Right hindlimb (tissue), 1 donor: ENCODE measurements at places on chromosomes 3 and 15.

DNA sequence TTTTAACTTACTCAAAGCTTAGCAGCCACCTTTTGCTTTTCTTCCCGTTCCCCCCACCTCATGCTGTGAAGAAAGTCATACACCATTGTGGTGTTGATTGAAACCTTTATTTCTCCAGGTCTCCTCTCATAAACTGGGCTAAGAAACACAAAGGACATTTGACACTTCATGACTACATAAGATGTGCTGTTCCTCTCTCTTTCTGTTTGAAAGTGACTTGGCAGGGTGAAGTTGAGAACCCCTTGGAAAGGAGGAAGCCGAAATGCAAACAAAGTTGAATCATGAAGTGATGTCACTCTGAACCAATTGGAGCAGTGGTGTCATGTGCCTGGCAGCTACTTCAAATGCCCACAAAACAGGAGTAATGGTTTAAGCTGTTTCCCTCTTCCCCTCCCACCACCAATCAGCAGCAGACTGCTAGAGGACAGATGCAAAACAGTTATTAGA is 174.7 kb downstream of the IGF1R start:
- DNase-seq, result peak; percentile 61

DNA sequence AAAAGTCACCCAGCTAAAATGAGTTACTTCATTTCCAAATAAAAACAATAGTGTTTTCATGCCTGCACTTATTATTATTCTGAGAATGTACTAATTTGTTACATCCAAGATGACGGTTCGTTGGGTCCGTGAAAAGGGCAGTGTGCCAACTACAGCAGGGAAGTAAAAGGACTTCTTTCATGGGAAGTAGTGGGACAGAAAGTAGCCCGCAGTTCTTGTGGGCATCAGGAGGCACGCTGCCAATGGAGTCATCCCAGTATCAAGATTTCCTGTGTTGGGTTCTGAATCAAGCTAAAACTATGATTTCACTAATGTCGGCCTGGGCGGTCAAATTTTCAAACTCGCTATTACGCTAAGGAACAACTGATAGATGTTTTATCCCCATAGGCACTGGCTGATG is 254.5 kb upstream of the SOX2 start:
- no peak for DNase-seq

DNA sequence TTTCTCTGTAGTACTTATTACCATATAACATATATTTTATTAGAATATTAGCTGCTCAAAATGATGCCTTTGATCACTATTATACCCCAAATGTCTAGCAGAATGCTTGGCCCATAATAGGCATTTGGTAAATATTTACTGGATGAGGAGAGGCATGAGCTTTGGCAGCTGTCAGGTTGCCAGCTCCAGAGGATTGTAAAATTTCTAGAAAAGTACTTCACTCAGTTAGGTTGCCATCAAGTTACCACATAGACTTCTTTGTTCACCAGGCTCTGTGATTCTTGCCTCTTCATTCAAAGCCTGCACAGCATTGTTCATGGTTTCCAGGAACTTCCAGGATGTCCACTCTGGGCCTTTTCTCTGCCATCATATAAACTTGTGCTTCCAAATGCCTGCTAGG is 582.8 kb downstream of the PDCD6IP start:
- no peak for DNase-seq

DNA sequence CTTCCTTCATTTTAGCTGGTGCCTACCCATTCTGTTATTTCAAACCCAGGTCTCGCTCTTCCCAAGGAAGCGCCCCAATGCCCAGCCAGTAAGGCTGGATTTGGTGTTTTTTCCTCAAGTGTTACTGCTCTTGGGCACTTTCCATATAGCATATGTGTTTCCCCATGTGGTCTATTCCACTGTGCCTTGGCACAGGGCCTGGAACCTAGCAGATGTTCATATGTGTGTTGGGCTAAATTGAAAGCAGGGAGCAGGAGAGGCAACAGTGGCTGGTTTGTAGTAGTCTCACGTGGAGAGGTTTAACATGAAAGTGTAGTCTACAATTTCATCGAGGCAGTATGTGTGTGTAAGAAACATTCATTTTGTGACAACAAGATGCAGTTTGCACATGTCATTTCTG is 48.2 kb upstream of the TEX264 start:
- DNase-seq, result peak; percentile 69

GRCh38 chr3:150110097-150110496 is 139.4 kb upstream of the PFN2 start:
- no peak for DNase-seq

DNA sequence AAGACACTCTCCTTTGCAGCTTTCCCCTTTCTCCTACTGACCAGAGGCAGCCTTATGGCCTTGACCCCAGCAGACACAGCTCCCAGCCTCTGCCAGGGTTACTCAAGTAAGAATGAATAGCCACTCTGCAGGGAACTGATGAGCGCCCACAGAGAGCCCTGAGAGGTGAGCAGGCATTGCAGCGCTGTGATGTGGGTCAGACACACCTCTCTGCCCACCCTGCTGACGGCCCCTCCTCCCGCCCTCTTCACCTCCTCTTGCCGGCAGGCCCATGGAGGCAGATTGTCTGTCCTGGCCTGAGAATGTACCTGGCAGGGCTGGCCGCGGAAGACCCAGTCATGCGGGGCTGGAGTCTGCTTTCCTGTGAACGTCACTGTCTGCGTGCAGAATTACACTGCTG is 512.6 kb upstream of the PPP2R3A start:
- DNase-seq, result no peak

DNA sequence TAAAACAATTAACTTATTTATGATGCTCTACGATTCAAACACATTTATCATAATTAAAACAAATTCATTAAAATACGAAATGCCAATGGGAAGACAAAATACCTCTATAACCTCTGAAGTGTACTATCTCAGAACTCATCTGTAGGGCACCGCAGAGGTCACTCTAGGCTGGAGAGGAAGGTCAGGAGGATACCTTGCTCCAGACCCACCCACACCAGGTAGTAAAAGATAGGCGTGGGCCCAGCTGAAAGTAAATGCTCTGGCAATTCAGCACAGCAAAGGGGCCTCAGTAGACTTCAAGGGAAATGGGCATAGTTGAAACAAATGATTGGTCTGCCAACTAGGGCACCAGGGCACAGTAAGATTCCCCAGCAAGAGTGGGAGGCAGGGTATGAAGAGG is 26.0 kb upstream of the SPPL2A start:
- no peak for DNase-seq

- DNase-seq, result no peak
Observed at GRCh38 chr3:111904376-111905241, 45.5 kb downstream of the PHLDB2 start.

- DNase-seq, result no peak
Observed at GRCh38 chr15:55766676-55767075, 23.7 kb upstream of the PRTG start.

- DNase-seq, result no peak
Observed at GRCh38 chr3:8452112-8452511, 49.5 kb upstream of the LMCD1 start.

DNA sequence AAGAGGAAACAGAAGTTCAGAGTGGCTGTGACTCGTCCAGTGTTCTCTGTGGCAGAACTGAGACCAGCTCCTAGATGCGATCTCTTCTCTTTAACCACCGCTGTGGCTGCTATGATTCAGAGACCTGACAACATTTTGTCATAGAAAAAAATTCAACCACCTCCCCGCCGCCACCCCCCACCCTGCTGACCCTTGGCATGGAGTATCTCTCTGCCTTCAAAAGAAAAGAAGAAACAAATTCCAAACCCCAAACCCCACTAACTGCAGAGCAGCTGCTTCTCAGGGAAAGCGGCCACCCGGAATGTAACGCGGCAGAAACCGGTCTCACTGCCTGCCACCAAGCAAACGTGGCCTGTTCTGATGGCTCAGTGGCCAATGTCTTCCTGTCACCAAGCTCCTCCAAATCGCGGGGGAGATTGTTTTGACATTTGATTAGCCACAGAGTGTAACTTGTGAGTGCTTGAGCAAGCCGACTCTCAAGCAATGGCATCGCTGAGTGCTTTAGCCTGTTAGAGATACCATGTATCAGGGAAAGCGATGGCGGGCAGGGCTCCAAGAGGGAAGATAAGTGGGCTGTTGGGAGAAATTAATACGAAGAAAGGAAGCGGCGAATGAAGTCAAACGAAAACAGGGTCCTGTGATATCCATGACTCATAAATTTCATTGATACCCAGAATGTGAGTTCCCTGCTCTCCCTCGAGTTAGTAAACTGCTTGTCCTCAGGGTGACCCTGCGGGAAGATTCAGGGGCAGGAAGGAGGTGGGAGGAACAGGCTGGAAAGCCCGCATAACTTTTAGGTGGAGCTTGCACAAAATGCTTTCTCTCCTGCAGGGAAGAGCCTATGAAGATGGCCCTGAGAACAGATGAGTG is 44.8 kb upstream of the TLE3 start:
- DNase-seq, result peak; percentile 65

DNA sequence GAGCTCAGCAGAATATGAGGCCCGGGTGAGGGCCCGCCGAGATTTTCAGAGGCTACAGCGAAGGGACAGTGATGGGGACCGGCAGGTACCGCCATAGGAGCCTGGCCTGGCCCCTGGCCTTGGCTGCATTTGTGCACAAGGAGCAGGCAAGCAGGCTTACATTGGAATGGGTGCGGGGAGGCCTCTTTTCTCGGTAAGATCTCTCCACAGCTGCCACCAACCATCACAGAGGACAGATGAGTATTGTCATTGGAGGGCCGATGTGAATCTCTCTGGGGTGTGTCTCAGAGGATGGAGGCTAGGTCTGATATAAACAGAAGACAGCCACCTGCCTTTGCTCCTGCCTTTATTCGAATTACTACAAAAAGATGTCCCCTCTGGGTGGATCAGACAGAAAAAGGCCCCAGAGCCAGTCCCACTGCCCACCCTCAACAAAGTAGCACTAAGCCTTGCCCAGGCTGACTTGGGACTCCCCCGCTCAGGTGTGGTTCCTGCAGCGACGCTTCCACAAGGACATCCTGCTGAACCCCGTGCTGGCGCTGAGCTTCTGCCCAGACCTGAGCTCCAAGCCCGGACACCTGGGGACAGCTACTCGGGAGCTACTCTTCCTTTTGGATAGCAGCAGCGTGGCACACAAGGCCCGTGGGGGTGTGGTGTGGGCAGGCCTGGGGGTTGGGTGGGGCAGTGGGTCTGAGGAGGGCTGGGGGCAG is 5.4 kb downstream of the VWA5B2 start:
- no peak for DNase-seq

GRCh38 chr3:171142985-171143384 is 116.5 kb upstream of the SLC2A2 start:
- peak; percentile 61 for DNase-seq

GRCh38 chr15:81292523-81293001 is 31.4 kb downstream of the STARD5 start:
- DNase-seq, result no peak

- DNase-seq, result no peak
Observed at GRCh38 chr3:110344897-110345767, 726.5 kb upstream of the NECTIN3 start.

DNA sequence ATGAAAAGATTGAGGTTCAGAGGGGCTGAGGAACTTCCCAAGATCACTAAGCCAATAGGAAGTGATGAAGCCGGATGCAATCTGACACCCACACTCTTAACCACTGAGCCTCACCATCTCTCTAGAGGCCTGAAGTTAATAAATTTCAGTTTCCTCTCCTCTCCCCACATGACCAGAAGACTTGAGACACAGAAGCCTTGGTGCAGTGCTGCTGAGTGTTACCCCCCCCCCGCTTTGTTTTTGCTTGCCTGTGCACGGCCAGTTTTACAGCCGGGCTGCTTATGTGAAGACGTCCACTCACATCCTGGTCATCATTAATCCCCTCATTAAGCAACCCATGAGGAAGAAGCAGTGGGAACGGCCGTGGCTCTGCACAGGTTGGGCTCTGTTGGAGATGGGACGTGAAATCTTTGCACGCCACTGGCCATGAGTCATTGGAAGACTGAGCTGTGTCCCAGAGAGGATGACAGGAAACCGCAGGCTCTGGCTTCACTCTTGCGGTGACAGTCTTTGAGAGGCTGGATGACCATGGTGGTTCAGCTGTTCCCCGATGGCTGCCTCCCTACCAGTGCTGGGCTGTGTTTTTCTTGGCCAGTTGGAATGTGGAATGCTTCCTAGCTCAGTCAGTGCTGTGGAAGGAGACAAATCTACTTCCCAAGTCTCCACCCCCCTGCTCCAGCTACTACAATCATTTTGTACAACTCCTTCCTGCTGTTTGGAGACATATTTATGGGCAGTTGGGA is 232.6 kb upstream of the LRTM1 start:
- peak; percentile 68 for DNase-seq

DNA sequence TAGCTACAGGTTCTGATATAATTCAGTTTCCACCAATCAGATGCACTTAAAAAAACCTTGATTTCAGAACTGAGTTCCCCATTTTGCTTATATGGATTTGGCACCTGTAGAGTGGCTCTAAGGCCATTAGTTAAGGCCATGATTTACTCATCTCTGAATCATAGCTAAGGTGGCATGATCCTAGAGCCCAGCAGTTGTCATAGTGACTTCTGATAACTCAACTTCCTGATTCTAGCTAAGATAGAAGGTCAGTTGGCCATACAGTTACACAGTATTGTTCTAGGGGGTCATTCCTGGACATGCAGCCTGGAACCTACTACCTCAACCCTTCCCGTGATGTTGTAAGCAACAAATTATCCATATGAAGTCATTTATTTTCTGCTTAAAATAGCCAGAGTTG is 15.9 kb upstream of the TMEM87A start:
- no peak for DNase-seq

DNA sequence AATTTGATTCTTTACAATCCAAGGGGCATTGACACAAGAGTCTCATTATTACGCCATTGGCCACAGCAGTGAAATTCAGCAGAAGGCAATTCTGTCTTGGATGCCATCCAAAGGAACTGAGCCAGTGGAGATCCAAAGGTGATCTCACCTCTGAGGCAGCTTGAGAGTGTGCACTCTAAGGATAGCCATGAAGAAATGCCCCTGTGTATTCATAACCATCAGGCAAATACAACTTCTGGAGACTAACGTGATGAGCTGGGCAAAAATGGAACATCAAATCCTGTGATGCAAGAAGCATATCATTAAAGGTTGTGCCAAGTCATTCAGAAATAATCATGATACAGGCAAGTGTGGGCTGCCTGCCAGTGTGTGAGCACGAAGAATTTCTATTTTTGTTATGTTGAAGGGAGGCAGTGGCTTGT is 41.4 kb downstream of the ROBO2 start:
- DNase-seq, result peak; percentile 30

GRCh38 chr15:96325541-96326327 is 4.8 kb upstream of the NR2F2 start:
- DNase-seq, result peak; percentile 28

DNA sequence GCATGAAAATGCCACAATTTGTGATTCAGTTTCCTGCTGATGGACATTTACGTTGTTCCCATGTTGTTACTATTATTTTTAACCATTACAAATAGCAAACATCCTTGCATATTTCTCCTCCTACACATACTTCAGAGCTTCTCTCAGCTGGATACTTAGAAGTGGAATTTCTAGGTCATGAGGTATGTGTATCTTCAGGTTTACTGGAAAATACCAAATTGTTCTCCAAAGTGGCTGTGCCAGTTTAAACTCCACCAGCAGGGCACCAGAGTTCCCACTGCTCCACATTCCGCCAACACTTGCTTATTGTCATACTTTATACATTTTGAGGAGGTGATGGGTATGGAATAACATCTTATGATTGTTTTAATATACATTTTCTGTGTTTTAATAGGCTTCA is 45.7 kb downstream of the PRR23E start:
- no peak for DNase-seq

- DNase-seq, result peak; percentile 78
Observed at GRCh38 chr15:63502843-63503738, 1.3 kb upstream of the USP3 start.

- DNase-seq, result peak; percentile 81
Observed at GRCh38 chr3:50390508-50391224, 31.3 kb upstream of the TMEM115 start.

GRCh38 chr3:473033-473800 is 276.7 kb downstream of the CHL1 start:
- DNase-seq, result no peak

GRCh38 chr3:141656771-141657170 is 81.3 kb upstream of the RNF7 start:
- no peak for DNase-seq
